ENCODE measurements at places on chromosomes 16 and 17. TPM values are rescaled to one million over a fixed set of nuclear protein-coding genes. Genes with fewer than 3 reads are reported as not detected.

Gene FOXJ1
- 21.5 TPM for total RNA-seq

DNA sequence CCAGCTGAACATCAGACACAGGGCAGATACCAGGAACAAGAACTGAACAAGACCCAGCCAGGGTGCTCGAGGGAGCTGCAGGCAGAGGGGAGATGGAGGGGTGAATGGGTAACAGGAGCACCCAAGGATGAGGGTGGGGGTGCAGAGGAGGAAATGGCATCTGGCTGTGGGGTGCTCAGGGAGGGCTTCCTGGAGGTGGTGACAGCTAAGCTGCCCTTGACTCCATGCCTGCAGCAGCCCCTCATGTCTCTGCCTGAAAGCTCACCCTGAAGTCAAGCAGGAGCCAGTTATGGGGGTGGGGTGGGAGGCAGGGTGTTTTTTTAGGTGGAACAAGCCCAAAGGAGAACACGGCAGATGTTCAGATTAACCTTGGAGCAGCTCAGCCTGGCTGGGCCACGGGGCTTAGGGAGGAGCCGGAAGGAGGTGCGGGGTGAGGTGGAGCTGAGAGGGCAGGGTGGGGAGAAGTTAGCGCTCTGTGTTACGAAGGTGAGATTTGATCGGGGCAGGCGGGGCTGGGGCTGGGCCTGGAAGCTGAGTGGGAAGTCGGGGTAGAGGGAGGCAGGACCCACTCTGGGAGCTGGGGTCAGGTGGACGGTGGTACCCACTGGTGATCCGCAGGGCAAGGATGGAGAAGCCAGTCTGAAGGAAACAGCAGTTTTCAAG lies 143.0 kb downstream of the ENGASE start:
- no peak for DNase-seq

Gene MYL4
- 3.0 TPM for total RNA-seq

Gene SULT1A2
- 10.3 TPM for total RNA-seq

GRCh38 chr17:68812876-68813584 lies 142.2 kb downstream of the ABCA8 start:
- DNase-seq = no peak

GRCh38 chr17:42522263-42522790 lies 13.7 kb upstream of the NAGLU start:
- no peak for DNase-seq

DNA sequence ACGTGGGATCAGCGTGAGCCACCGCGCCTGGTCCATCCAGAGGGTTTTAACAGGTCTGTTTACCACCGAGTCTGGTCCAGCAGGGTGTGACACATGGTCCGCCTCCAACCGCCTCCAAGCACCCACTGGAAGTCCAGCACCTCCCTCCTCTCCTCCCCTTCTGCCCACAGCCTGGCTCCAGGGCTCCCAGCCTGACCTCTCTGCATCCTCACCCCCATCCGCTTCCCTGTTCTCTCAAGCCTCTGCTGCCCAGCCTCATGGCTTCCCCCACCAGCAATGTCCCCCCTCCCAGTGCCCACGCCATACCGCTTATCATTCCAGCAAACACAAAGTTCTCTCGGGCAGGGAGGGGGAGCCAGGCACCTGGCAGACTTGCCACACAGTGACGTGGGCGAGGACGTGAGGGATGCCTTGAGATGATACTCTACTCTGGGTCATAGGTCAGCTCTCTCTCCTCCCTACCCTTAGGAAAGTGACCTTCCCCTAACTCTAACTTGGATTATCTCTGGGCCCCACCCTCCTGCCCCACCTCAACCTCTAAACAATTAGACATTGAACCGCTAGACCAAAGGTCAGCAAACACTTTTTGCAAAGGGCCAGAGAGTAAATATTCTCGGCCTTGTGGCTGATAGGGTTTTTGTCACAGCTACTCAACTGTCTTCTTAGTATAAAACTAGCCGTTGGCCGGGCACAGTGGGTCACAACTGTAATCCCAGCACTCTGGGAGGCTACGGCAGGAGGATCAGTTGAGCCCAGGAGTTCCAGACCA lies 23.1 kb downstream of the CDC42EP4 start:
- peak; percentile 64 for DNase-seq

Gene RDM1
- total RNA-seq = not detected

Gene GABARAP
- 587 TPM for total RNA-seq

Gene TP53TG3F
- not detected for total RNA-seq

Gene CTF1
- 10.3 TPM for total RNA-seq

DNA sequence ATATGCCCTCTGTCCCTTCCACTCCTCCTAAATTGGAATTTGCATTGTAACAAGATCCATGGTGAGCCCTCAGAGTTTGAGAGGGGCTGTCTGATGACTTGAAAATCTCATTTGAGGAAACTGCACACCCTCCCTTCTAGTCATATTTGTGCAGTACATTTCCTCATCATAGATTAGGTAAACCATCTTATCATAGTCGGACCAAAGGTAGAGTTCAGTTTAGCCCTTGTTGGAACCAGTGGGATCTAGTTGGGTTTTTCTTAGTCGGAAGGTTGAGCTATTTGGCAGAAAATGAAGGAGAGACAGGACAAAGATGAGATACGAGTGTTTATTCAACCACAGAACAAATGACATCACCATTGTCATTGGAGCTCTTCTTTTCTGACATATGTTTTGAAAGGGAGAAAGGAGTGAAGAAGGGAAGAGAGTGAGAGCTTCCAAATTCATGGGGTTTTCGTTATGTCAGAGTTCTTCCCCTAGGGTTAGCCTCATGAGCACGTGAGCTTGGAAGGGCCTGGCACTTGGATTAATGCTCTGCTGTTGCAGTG lies 15.8 kb upstream of the KRT20 start:
- DNase-seq = no peak

DNA sequence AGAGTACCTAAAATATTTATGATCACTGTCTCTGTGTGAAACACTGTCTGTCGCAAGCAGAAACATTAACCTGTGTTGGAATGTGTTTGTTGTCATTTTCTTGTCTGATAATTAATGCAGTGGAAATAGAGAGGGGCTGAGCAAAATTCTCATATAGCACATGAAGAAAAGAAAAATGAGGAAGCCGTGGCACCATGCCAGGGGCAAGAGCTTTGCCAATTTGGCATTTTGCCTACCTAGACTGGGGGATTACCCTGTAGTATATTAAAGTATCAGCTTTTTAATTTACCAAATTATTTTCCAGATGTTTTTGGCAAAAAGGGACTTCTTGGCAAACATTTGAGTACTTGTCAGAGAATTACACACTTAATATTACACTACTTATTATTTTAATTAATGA lies 1326.6 kb upstream of the GOT2 start:
- no peak for DNase-seq

Gene EVPL
- total RNA-seq = 36.8 TPM

Gene GPR139
- total RNA-seq = not detected

- DNase-seq = peak; percentile 84
These were observed 6.1 kb downstream of the DOK4 start for GRCh38 chr16:57479976-57480753.

Gene SMIM22
- total RNA-seq = 27.7 TPM

Data from lower lobe of right lung (tissue), 2 donors.